ENCODE measurements at places on chromosomes 6 and 20.

DNA sequence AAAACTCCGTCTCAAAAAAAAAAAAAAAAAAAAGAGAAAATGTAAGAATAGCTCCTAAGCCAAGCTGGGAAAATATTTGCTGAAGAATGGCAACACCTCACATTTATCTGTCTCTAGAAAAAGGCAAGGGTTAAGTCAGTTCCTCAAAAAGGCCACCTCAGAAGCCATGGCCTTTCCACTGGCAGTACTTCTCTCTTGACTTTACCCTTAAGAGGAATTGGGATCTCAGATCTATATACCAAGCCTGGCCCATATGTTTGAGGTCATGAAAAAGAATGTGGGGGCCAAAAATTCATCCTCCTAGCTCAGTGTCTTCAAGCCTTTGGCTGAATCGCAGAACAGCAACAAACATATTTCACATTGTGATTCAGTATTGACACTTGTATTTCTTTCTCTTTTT is 10.9 kb upstream of the NCOA3 start:
- DNase-seq: no peak

DNA sequence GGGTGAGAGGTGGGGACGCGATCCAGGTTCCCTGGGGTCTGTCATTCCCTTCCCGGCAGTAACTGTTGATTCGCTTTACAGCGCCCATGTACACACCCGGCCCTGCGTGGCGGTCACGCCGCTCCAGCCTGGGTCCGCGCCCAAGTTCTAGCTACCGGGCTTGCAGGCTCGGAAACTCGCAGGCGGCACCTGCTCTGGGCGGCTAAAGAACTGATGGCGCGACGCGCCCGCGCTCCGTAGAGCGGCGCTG is 1.4 kb upstream of the POU3F2 start:
- DNase-seq: no peak

DNA sequence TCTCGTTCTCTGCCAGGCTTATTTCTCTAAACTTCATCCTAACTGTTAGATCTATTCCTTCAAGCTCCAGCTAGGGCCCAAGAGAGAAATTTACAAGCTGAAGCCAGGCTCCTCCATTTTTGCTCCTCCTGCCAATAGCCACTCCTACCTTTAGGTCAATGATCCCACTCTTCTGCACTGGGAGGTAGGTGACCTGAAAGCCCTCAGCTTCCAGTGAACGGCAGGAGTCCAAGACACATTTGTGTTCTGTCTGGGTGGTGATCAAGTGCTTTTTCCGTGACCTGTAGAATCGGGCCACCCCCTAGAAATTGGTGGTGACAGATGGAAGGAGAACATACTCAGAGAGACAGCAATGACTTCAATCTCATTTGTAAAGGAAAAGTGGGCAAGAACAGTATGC is 8.9 kb downstream of the NFS1 start:
- no peak for DNase-seq

DNA sequence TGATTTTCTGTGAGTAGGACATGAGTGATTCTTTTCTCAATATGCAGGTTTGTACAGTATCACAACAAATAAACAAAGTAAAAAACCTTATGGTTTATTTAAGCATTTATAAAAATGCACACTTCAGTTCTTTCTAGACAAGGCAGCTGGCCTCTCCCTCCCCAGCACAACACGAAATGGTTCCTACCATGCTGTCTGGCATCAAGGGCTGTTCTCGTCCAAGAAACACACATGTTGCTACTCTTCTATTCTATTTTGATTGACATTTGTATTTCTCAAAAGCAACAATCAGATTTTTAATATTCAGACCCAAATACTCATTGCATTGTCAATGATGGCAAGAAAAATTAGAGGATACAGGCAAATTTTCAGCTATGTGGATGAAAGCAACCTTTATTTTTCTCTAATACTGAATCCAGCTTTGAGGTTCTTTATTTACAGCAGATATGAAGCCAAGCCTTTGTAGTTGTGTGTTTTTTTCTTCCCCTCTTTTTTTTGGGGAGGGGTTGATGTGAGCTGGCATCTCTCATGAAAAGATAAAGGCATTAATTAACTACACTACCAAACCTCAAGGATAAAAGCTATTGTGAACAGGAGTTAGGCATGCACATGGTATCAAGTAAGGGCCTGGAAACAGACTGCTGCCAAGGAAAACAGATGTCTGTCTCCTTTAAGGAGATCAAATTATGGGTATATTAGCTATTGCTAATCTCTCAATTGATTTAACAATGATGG is 96.4 kb upstream of the PREP start:
- no peak for DNase-seq

DNA sequence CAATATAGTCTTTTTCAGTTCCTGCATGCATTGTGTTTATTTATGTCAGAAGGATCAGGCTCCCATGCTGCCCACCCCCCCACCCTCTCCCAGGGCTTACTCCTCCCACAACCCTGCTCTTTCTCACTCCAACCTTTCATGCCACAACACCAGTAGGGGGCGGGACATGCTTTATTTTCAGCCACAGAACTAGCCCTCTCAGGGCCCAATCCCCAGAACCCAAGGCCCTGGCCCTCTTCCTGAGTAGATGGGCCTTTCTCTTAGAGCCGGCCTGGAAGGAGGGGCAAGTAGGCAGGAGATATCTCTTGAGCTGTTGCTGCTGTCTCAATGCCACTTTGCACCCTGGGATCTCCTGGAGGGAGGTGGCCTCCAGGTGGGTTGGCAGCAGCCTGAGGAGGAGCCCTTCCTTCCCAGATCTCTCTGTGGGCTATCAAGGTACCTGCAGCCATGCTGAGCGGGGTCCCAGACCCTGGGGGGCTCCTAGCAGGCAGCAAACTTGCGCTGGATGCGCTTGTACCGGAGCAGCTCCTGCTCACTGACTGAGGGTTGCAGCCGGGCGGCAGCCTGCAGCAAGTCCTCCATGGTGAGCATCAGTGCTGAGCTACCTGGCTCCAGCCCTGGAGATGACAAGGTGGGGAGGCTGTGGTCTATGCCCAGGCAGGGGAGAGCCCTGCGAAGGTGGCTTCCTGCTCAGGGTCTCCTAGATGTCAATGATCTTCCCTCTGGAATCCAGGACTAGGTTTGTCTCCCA is 3.5 kb downstream of the GNMT start:
- DNase-seq: no peak

GRCh38 chr6:82017288-82017687 is 230.3 kb downstream of the IBTK start:
- DNase-seq: no peak

GRCh38 chr20:59123011-59123677 is 40.5 kb upstream of the ZNF831 start:
- no peak for DNase-seq

Measured in NCI-H1417 treated with DMSO at 0.1 percent for 48 hours (cell line).